ENCODE measurements at places on chromosomes 5 and 9. TPM values are rescaled to one million over a fixed set of nuclear protein-coding genes. Genes with fewer than 3 reads are reported as not detected.

The PPP2R2B gene
- total RNA-seq, result 14.8 TPM

The NTRK2 gene
- 11.5 TPM for total RNA-seq

The SHOC1 gene
- total RNA-seq, result 0.28 TPM

The SPATA31A3 gene
- total RNA-seq, result not detected
